ENCODE measurements at places on chromosomes 11 and 22.

DNA sequence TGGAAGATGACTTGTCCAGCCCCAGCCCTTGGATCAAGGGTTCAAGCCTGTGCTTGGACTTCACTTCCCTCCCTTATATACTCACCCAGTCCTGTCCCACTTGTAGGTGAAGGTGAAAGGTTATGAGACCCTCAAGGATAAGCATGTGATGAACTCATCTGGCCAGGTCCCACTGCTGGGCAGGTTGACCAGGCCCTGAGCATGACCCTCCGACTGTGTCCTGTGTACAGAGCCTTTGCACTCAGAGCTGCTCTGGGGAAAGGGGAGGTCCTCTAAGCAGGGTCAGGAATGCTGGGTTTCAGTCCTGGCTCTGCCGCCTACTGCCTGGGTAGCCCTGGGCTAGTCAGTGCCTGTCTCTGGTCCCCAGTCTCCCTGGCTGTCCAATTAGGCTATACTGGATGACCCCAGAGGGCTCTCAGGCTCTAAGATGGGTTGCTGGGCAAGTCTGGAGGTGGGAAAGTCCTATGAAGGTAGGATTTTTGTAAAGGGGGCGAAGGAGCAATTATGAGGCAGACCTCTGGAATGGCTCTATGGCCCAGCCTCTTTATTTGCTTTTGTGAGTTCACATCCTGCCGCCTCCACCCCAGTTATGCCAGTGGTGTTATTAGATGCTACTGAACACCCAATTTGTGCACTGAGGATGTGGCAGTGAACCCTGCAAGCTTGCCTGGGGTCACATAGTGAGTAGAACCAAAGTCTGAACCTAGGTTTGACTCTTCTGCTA is 14.1 kb downstream of the DGAT2 start:
- no peak for DNase-seq

DNA sequence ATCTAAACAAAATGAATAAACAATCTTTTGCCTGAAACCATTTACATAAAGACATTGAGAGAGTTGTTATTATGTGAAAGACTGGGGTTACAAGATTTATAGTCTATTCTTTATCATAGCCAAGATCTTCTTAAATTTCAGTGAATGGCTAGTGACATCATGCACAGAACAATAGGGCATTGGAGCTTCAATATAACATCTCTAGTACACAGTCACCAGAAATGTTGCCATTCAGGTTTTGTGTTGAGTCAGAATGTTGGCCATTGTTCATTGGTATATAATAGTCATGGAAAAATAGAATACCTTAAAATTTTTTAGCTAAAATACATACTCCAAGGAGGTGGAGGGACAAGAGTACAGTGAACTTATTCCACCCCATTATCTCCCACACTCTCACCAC is 44.3 kb downstream of the SLC5A12 start:
- no peak for DNase-seq

DNA sequence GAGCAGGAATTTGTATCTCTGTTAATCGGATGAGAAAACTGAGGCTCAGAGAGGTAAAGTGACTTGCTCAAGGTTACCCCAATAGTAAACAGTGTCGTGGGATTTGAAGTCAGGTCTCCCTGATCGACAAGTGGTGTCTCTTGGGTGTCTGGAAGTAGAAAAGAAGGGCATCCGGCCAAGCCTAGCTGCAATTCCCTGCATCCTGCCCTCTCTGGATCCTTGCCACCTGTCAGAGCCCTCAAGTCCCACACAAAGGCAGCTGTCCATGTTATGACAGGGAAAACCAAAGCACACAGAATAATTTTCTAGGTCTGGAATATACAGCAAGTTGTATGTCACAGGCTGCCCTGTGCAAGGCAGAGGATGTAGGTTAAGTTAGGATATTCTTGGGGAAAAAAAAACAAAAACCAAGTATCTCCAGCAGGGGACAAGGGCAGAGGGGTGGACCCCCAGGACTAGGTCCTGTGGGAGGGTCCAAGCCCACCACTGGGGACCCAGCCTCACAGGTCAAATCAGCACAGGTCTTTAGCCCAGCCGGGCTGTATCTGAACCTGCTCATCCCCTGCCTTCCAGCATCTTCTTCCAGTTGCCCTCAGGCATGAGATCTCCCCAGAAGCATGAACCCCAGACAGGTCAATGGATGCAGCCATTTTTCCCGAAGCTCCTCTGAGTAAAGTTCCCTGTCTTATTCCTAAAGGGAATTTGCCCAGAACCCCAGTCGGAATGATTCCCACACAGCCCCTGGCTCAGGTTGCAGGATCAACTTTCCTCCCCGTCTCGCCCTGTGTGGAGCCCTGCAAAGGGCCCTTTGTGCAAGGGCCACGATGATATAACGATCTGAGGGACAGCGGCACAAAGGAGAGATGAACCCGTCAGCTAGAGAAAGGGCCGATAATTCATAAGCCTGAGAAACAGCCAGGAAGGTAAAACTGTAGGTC is 15.0 kb downstream of the USH1C start:
- DNase-seq: no peak

GRCh38 chr22:23523713-23524112 is 56.4 kb downstream of the IGLL1 start:
- no peak for DNase-seq

GRCh38 chr11:90251599-90251998 is 28.8 kb upstream of the CHORDC1 start:
- DNase-seq: no peak

GRCh38 chr22:40583053-40583741 is 53.3 kb downstream of the MRTFA start:
- DNase-seq: no peak

- no peak for DNase-seq
These were observed 29.3 kb downstream of the ARHGEF12 start for GRCh38 chr11:120365512-120365911.

GRCh38 chr11:68840661-68841653 is 759 bp downstream of the CPT1A start:
- DNase-seq: no peak

- DNase-seq: no peak
These were observed 66.8 kb downstream of the THAP12 start for GRCh38 chr11:76313913-76314740.

- DNase-seq: no peak
These were observed 127.2 kb upstream of the THY1 start for GRCh38 chr11:119550053-119550752.

DNA sequence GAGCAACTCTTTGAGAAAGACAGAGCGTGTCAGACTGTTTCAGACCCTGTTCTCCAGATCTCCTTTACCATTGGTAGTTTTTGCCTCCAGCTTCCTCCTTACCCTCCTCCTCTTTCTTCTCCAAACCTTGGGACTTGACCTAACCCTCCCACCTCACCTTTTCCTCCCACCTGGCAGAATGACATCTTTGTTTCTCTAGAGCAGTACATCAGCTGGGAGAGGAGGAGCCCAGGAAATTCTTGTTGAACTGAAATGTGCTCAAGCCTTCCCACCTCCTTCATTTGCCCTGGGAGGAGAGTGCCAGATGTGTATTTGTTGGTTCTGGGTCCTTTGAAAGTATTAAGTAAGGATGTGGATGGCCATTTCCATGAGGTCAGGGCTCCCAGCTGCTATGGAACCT is 17.4 kb downstream of the OSBP2 start:
- no peak for DNase-seq

DNA sequence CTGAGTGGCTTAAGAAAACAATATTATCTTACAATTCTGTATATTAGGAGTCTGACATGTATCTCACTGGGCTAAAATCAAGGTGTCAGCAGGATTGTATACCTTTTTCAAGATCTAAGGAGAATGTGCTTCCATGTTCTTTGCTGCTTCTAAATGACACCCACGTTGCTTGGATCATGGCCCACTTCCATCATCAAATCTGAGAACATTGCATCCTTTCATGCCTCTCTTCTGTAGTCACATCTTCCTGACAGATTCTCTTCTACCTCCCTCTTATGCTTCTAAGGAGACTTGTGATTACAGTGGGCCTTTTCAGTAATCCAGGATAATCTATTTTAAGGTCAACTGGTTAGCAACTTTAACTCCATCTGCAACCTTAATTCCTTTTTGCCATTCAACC is 499.4 kb downstream of the FAM181B start:
- no peak for DNase-seq

DNA sequence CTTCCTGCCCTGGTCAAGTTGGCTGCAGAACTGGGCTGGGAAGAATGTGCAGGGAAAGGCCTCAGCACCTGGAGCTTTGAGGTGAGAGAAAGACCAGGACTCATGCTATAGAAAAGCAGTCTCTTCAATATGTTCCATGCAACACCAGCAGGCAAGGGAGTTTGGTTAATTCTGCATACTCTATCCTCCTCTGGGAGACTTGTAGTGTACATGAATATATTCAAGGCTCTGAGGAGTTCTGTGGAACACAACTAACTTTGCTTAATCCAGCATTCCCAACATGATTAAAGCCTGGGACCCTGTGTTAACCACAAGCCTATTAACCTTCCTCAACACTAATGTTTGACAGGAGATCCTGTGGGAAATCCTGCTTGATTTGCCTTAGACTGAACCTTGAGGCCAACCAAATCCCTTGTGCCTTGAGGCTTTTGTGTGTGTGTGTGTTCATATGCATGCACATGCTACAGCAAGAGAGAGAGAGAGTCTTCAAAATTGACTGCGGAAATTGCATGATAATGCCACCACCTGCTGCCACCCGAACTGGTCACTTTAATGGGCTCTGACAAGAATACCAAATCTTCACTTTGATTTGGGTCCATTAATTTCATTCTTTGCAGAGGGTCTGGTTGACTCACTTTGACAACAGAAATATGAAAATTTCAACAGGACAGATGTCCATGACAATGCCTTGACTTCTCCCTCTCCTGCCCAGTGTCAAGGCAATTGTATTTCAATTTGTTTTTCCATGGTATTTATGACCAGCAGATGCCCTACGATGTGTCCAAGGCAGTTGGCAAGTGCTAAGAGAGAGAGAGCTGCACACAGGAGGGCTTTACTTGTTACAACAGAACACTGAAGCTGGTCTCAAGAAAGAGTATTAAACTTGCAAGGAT is 238.2 kb upstream of the ZBED5 start:
- DNase-seq: no peak

GRCh38 chr11:43922744-43923405 is 19.6 kb upstream of the C11orf96 start:
- no peak for DNase-seq

- no peak for DNase-seq
These were observed 540.4 kb downstream of the BUD13 start for GRCh38 chr11:116232364-116232828.

DNA sequence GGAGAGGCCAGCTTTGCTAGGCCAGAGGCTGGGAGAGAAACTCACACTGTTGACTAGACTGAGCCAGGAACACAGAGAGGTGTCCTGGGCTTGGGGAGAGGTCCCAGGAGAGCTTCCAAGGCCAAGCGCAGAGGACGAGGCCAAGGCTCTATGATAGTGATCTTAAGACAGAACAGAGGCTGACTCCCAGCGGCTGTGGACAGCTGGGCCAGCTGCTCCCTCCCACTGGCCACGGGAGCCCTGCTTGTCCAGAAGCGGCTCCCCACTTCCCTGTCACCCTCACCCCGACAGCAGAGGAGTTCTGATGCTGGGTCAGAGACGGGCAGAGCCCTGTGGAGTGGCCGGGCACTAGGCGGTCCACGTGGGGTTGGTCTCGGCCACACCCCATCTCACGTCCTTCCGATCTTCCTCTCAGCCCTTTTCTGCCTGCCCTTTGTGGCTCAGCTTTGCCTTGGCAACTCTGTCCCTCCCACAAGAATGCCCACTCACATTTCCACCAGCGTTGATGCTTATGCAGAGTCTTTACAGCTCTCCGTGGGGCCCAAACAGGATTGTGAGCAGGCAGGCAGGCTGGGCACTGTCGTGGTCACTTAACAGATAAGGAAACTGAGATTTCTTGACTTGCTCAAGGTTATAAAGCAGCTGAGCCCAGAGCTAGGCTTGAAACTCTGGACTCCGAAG is 68.2 kb downstream of the FBXO7 start:
- DNase-seq: no peak

DNA sequence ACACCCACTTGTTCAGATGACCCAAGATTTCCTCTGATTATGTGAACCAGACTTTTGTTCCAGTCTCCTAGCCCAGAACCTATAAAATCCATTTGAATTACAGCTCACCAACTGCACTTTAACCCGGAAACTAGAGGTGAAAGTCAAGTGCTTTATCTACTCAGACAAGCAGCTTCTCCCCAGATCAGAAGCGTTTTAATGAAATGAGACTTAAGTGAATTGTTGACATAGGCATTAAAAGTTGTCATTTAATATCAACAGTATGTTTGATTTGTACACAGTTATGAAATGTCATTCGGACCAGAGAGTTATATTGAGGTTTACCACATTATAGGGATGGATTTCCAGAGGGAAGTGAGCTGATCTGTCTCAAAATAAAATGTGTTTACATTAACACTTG is 52.0 kb downstream of the CADM1 start:
- no peak for DNase-seq

DNA sequence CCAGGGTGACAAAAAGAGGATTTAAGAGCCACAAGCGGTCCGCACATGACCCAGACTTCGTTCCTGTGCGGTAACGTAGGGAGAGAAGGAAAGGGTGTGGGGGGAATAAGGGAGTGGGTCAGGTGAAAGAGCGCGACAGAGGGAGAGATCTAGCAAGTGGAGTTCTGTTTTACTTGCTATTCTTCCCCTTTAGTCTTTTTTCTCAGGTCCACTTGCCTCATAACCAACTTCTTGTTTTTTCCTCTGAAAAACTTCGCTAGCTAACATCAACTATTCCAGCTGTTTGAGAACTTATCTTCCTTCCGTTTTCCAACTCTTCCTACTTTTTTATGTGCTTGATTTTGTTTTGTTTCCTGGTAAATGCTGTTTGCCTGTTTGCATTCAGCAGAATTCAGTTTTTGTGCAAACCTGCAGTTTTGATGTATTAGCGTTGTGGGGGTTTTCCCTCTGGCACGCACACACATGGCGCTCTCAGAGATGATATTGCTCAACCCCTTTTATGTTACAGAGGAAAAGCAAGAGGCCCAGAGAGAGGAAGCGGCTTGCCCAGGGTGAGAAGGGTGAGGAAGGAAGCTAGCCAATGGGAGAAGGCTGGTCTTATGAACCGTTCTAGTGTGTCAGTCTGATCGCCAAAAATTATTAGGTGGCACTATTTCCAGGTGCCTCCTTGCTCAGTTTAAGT is 592 bp upstream of the CTSC start:
- peak; percentile 25 for DNase-seq

- DNase-seq: no peak
These were observed 2.2 kb downstream of the MRGPRD start for GRCh38 chr11:68978626-68978930.

DNA sequence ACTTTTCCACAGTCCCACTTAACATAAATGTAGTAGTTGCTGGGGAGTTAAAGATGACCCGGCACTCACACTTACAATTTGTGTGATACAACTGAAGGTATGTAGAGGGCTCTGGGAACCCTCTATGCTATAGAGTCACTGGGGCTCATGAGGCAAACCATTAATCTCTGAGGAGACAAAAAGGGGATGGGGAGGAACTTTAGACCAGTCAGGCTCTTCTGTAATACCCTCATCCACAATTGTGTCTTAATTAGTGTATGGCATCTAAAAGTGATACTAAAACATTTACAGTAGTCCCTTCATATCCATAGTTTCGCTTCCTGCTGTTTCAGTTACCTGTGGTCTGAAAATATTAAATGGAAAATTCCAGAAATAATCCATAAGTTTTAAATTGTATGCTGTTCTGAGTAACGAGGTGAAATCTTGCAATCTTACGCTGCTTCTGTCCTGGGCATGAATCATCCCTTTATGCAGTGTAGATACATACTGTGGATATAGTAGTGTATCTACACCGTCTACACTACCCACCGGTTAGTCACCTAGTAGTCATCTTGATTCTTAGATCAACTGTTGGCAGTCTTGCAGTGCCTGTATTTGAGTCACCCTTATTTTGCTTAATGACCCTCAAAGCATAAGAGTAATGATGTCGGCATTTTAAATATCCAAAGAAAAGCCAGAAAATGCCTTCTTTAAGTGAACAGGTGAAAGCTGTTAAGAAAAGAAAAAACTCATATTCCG is 12.2 kb downstream of the CBL start:
- no peak for DNase-seq

GRCh38 chr11:67303835-67304411 is 593 bp downstream of the SSH3 start:
- DNase-seq: no peak
